ENCODE measurements at places on chromosomes 2 and 18. TPM values are rescaled to one million over a fixed set of nuclear protein-coding genes. Genes with fewer than 3 reads are reported as not detected.

- DNase-seq = peak; percentile 46
Observed at GRCh38 chr18:76827205-76828200, 5.1 kb downstream of the ZNF236 start.

GRCh38 chr18:37341016-37341415, 224.6 kb downstream of the CELF4 start:
- no peak for DNase-seq

DNA sequence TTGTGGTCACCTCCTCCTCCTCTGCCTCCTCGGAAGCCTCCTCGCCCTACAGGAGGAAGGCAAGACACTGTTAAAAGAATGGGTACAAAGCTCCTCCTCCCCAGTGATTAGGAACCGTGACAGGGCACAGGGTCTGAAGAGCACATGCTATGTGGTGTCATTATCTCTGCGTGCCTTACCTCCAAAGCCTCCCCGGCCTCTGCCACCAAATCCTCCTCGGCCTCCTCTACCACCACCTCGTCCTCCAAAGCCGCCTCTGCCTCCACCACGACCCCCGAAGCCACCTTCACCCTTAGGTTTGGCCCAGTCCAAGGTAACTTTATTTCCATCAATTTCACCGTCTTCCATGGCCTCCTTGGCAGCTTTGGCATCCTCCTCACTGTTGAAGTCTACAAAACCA, 9.1 kb downstream of the NCL start:
- DNase-seq = no peak

DNA sequence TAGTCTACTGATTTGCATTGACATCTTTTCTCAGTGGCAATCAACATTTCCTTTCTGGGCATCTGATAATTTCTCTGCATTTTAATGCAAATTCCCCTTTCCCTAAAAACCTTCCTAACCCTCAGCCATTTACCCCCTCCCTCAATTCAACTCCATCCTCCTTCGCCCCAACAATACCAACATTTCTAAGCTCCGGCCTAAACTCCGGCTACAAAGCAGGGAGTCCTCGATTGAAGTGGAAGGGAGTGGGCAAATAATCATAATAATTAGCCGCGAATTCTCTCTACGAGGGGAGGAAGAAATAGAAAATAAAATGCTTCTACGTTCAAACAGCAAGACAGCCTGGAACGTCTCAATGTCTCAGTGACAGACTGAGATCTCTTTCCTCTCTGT, 4.6 kb downstream of the BCL11A start:
- no peak for DNase-seq

- DNase-seq = no peak
Observed at GRCh38 chr2:60855989-60856669, 25.2 kb upstream of the REL start.

DNA sequence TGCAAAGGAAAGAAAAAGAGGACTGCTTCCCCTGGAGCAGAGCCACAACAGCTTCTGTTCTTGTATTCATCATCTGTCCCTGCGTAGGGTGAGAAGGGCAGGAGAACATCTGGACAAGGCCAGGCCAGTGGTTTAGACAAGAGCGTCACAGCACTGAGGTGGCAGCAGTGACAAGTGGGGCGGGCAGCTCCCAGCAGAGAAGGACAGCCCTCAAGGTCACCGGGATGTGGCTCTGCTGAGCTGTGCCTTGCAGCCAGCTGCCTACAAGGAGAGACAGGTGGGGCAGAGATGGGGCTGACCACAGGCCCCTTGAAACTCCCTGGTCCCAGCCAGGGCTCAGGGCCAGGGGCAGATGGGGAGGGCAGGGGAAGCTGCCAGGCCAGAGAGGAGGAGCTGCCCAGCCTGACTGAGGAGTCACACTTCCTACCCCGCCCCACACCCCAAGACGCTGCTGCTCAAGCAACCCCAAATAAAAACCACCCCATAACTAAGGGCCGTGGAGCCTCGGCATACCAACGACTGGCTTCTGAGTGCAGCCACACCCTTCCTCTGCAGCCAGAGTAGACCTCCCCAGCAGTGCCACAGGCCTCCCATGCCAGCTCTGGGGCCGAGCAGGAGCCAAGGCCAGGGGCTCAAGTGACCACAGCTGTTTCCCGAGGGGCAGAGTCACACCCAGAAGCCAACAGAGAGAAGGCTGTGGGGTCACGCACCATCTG, 5.4 kb downstream of the RAB11FIP5 start:
- DNase-seq = no peak

GALNT5 gene
- 0.09 TPM for total RNA-seq

- no peak for DNase-seq
Observed at GRCh38 chr2:25590921-25591505, 82.4 kb downstream of the DTNB start.

DNA sequence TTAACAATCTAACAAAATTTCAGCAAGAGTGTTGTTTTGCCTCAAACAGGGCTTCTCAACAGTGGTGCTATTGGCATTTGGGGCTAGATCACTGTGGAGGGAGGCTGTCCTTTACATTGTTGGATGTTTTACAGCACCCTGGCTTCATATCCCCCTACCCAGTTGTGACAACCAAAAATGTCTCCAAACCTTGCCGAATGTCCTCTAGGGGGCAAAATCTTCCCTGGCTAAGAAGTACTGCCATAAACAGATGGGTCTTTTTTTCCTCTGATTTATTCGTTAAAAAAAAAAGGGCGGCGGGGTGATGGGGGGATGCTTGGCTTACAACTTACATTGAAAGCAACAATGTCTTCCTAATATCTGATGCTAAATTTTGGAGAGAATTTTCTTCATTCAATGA, 207.6 kb upstream of the CCDC150 start:
- DNase-seq = peak; percentile 38

DNA sequence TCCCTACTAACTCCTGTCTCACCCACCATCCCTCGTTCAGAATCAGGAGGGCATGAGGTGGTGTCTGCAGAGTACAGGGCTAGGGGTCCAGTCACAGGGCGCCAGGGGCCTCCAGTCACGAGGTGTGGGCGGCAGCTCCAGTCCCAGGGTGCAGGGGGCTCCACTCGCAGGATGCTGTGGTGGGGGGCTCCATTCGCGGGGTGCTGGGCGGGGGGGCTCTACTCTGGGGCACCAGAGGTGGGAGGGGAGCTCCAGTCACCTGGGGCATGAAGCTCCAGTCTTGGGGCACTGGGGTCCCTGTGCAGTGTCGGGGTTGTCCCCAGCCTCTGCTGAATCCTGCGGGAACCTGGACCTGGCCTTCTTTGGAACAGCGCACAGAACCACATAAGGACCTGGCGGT, 66.0 kb downstream of the EIPR1 start:
- no peak for DNase-seq

GRCh38 chr2:18267501-18267900, 293.0 kb downstream of the RDH14 start:
- no peak for DNase-seq

Measured in dermis blood vessel endothelial cell (primary cell).